Inflammatory macrophage treated with lipopolysaccharide for 1 hour (primary cell): ENCODE measurements at places on chromosomes 1 and 21.
A peak's percentile ranks its signal among the peaks of the same experiment; 100 is the strongest.

- DNase-seq: no peak
Observed at GRCh38 chr21:41966872-41967621, 13.2 kb upstream of the C2CD2 start.

- DNase-seq: no peak
Observed at GRCh38 chr1:1302951-1303509, 4.7 kb downstream of the ACAP3 start.

DNA sequence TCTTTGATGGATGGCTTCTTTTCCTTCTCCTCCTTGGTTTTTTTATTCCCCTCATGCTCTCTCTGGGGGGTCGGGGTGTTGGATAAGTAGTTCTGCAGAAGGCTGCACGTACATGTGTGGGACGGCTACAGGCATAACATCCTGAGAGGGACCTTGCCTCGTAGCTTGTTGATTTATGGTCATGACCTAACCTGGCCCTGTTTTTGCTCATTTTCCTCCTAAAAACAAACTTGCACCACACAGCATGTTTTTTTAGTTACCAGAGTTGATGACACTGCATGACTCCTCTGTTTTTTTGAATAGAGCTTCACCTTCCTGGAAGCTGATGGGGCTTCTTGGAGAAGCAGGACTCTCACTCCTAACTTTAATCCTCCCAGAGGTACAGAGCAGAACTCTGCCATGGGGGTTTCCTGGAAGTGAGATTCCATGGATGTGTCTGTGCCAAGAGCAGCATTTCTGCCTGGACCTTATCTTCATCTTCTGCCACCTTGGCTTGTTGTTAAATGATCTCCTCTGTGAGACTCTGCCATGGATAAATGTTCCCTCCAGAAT lies 114.7 kb downstream of the PAPPA2 start:
- no peak for DNase-seq

- no peak for DNase-seq
Observed at GRCh38 chr1:175773571-175773970, 30.2 kb upstream of the TNR start.

- peak; percentile 44 for DNase-seq
Observed at GRCh38 chr1:210143465-210144062, 89.0 kb upstream of the SERTAD4 start.

DNA sequence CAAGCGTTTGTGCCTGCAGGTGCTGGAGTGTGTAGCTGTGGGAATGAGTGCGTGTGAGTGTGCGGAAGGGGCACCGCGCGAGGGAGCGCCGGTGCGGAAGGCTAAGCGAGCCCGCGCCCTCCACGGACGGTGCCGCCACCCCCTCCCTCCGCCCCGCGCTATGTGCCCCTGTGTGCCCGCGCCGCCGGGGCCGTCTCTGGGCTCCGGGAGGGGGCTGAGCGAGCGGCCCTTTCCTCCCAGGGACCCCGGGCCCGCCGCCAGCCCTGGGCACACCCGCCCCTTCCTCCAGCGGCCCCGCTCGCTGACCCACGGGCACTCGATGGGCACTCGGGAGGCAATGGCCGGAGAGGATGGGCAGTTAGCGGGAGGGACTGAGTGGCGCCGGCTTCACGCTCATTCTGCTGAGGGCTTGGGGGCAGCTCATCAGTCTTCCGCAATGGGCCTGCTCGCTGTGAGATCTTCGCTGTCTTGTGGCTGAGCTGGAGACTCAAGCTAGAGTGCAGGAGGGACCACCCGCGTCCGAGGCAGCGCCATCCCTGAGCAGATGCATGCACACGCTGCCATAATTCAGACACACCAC lies 8.6 kb upstream of the ADGRB2 start:
- no peak for DNase-seq

GRCh38 chr1:234914606-234915290 lies 213.9 kb downstream of the TOMM20 start:
- no peak for DNase-seq

DNA sequence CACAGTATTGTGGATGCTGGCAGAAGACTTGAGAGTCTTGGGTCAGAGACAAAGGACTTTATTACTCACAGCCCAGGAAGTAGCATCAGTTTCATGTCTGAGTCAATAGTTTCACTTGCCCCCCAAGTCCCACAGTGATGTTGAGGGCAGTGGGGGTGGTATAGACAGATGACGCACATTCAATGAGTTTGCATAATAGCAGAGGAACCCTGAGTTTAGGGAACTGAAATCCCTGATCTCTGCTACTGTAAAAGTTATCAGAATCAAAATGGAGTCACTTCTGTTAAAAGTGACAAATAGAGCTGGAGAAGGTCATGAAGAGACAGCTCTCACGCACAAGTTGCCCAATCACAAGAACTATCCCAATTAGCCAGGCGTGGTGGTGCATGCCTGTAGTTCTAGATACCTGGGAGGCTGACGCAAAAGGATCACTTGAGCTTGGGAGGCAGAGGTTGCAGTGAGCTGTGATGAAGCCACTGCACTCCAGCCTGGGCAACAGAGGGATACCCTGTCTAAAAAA lies 11.5 kb upstream of the HCRTR1 start:
- peak; percentile 95 for DNase-seq
